Thyroid gland (tissue), 4 donors: ENCODE measurements at places on chromosomes 5 and 9. TPM values are rescaled to one million over a fixed set of nuclear protein-coding genes. Genes with fewer than 3 reads are reported as not detected.

GRCh38 chr5:173627860-173628392, 11.5 kb upstream of the BOD1 start:
- peak; percentile 41 for DNase-seq

GRCh38 chr5:36796155-36796554, 80.4 kb upstream of the NIPBL start:
- no peak for DNase-seq

- no peak for DNase-seq
Measured at GRCh38 chr5:11037941-11038340, 276.9 kb upstream of the DAP start.

DNA sequence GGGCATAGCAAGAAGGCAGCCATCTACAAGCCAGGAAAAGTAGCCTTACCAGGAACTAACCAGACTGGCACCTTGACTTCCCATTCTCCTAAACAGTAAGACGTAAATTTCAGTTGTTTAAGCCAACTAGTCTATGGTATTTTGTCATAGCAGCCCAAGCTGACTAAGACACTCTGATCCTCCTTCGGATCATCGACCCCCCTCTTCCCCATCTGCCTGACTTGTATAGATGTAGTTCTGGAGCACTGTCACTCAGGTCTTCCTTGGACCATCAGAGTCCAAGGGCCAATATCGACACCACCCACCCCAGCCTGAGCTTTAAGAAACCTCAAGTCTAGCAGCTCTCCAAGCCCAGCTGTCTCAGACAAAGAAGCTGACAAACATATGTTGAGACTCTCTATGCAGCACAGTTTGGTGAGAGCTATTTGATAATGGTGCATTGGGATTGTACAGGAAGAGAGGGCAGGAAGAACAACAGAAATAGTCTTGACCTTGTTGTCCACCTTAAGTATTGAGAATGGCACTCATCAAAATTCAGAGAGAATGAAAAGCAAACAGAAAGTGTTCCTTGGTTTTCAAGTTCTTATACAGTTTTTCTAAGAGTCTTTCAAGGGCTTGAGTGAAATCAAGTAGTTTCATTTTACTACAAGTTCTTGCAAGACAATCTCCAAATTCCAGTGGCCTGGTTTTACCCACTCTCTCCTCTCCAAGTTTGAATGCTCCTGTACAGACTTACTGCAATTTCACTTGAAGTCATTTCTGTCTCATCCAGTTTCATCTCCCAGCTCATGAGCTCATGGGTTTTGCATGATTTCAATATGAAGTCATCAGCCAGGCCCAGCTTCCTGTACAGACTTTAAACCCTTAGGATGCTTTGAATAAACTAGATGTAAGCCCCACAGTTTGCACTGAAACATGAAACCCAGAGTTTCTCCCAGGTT, 122.3 kb upstream of the RAI14 start:
- no peak for DNase-seq

GRCh38 chr9:111945216-111945615, 48.6 kb downstream of the UGCG start:
- DNase-seq, result no peak

GRCh38 chr5:119427060-119427459, 25.2 kb upstream of the HSD17B4 start:
- DNase-seq, result no peak

DNA sequence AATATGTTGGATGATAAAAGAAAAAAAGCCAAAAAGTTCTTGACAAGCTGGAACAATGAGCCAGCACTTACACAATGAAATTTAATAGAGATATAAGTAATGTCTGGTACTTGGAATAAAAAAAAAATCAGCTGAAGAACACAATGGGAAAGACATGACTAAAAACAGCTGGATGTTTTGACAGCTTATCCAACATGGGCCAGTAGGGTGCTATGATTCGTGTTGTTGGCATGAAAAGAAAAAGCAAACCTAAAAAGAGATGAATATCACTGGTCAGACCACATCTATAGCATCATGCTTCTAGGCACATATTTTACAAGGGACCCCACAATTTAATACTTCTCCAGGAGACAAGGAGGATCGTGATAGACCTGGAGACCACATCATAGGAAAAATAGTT, 175.3 kb downstream of the ARL15 start:
- DNase-seq, result no peak

MELK gene
- 0.67 TPM for total RNA-seq
